ENCODE measurements at places on chromosomes 16 and 17.

DNA sequence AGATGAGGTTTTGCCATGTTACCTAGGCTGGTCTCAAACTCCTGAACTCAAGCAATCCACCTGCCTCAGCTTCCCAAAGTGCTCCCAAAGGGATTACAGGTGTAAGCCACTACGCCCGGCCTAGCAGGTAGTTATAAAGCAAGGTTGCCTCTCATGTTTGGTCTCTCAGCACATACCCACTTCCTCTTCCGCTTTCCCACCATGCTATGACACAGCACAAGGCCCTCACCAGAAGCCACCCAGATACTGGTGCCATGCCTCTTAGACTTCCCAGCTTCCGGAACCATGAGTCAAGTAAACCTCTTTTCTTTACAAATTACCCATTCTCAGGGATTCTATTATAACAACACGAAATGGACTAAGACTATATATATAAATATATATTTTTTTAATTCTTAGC, 143.6 kb downstream of the COPRS start:
- no peak for DNase-seq

DNA sequence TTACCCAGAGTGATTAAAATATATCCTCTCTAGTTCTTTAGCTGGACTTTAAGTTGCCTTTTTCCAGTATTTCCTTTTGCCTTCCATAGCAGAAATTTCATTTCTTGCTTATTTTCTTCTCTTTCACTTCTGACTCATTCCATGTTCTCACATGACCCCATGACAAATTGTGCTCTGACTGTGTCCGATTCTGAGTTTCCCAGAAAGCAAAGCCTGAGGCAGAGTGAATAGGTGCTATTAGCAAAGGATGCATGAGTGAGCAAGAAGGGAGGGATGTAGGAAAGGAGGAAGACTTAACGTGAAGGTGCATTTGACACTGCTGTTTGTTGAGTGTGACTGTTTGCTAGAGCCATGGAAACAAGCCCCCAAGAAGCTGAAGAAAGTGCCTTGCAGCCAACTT, 82.6 kb upstream of the CNTNAP4 start:
- no peak for DNase-seq

DNA sequence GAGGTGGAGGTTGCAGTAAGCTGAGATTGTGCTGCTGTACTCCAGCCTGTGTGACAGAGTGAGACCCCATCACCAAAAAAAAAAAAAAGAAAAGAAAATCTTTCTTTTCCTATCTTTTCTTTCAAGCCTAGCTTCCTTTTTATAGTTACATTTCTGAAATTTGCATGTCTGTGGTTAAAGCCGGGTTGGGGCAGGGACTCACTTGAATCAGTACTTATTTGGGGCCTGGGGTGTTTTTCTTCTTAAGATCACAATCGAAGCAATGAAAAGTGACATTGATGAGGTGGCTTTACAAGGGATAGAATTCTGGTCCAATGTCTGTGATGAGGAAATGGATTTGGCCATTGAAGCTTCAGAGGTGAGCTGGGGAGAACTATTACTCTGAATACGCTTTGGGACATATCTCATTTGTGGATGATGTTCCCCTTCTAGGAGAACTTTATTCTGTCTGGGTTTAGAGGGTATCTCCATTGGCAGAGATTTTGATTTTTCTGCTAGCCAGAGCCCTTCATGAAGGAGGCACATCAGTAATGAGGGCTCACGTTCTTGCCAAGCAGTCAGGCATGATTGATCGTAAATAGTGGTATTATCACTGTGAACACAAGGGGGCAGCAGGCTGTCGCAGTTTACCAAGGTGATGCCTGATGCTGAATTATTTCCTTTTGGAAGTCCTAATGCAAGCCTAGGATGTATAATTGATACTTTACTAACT, 14.3 kb downstream of the KPNB1 start:
- DNase-seq = peak; percentile 38

GRCh38 chr17:83008526-83008925, 70.9 kb upstream of the METRNL start:
- no peak for DNase-seq

- DNase-seq = peak; percentile 25
Measured at GRCh38 chr17:73998653-73999645, 204.5 kb upstream of the RPL38 start.

- no peak for DNase-seq
Measured at GRCh38 chr16:31451681-31452351, 7.5 kb upstream of the ARMC5 start.

DNA sequence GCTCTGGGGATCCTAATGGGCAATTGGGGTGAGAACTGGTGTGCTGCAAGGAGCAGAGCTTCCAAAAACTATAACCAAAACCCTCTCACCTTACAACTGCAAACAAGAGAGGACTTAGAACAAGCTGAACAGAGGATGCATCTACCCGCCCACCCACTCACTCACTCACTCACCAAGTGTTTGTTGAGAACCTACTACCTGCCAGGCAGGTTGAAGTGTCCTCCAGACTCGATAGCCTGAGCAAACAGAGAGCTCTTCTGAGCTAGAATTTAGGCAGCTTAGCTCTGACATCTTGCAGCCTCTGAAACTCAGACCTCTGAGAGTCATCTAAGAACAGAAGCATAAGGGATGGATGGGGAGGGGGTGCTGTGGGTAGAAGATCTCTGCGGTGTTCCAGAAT, 41.2 kb downstream of the CACNG3 start:
- DNase-seq = no peak

- no peak for DNase-seq
Measured at GRCh38 chr16:25177831-25178688, 38.7 kb upstream of the AQP8 start.

- no peak for DNase-seq
Measured at GRCh38 chr16:585351-585750, 4.5 kb upstream of the RAB40C start.

DNA sequence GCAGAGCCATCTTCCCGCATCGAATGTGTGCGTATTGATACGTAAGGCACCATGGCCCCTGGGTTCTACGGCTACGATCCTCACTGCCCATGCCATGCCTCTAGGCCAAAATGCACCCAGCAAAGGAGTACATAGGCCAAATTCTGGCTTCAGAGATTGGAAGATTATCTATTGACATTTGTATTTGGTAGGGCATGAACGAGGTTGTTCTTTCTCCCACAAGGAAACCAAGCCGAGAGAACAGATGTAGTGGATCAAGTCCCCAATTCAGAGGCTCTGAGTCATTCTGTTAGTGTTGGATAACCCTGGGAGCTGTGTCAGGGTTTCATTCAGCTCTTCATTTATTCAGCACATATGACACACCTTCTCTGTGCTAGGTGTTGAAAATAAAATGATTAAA, 36.5 kb downstream of the HOXB1 start:
- DNase-seq = no peak

DNA sequence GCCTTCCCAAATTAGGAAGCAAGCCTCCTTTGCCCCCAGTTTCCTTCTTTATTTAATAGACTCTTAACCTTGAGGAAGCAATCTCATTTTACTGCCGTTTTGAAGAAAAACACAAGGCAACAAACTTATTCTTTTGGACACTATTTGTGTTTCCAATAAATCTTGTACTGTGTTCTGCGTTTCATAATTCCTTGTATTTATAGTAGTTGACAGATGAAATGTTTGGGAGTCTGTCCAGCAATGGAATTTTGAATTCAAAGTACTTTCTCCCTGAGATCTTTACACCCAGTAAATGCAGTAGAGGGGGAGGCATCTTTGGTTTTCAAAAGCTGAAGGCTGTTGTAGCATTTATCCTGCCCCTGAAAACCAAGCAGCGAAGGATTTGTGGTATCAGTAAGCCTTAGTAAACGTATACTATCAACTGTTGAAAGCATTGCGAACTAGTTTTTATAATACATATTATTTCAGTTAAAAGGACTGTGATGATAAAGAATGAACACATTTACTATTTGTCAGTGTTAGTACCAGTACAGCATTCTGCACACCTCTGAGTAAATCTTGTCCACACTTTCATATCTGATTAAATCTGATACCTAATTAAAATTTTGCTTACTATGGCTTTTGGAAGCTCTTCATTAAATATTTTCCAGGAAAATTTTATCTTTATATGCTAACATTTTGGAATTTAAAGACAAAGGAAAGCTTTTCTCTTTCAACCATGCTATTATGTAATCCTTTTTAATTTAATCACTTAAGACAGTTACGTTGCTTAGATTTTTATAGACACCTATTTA, 83.1 kb downstream of the TNRC6C start:
- DNase-seq = no peak

DNA sequence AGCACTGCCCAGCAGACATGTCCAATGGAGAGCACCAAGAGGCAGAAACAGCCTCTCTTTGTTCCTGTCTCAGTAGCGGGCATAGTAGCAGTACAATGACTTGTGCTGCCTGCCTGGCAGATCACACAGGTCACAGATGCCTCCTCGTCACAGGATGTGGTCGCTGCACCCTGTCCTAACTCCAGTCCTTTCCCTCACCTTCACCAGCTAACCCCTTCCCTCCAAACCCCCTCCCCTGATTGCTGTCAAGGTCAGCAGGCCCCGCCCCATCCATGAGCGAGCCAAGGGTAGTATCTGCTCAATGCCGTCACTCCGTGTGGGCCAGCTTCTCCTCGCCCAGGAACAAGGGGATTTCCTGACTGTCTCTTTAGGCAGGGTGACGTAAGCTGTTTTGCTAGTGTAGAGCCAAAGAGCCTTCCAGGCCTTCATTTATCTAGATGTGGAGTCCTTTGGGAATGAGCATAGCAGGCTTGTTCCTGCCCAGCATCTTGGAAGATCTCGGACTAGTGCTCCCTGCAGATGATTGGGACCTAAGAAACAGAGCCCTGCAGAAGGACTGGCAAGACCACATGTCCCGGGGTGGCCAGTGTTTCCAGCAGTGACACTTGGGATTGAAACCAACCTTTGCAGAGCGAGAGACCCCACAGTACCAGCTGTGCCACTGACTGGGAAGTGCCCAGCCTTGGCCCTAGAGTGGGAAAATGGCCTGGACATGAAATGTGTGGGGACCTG, 75.9 kb upstream of the TNRC6C start:
- peak; percentile 95 for DNase-seq

DNA sequence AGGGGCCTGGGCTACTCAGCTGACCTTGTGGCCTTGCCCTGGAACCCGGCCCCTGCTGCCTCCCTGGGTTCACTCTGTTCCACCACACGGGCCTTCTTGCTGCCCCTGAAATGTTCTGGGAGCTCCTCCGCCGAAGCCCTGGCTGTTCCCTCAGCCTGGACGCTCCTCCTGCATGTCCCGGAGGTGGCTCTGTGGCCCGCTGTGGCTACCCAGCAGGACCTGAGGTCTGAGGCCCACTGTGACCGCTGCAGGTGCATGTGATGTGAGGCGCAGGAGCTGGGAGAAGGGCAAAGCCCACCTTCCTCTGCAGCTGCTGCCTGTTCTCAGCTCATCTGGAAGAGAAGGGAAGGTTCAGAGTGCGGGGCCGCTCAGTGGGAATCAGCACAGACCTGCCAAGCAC, 38.9 kb upstream of the ACSF3 start:
- no peak for DNase-seq

DNA sequence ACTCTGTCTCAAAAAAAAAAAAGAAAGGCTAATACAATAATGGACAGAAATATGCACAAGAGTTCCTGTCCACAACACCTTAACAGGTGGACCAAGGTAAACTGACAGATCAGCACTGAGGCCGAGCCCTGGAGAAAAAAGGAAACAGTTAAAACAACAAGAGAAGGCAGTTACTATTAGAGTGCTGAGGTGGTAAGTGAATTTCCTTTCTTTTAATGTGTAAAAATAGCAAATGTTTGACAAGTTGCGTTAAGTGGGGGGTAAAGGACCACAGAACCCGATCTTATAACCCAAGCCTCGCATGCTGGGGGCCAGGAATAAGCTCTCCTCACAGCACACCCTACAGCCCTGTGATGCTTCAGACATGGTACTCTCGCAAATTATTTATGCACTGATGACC, 24.8 kb downstream of the TXNDC11 start:
- no peak for DNase-seq

DNA sequence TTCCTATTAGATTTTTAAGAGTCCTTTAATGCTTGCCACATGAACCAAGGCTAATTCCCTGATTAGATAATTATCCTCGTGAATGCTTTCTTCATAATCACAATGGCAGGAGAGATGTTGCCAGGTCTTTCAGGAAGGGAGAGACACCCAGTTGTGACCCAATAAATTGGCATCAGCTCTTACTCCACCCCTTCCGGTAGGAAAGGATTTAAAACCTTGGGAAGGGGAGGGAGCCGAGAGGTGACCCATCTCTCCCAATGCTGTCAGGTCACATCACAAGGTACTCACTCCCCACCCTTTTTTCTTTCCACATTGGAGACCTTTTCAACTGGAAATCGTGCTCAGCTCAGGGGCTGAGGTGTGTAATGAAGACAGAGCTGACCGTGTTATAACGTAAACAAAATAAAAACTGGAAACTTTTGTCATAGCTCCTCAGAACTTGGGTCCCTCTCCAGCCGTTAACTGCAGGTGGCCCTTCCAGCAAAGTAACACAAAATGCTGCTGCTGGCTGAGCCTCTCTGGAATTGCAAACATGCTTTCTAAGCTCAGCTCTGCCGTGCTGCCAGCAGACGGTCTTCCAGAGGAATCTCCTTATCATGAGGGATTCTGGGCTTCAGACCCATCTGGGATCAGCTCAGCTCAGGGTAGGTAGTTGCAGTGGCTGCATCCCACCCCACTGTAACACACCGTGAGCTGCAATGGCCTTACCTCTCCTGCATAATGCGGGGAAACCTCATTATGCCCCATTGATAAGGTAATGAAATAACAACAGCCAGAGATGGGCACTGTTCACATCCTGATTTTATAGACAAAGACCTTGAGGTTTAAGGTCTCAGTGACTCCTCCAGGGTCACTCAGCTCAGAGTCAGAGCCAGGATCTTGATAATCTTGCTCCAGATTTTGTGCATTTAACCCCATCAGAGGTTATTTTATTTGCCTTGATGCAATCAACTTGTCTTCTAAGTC, 15.6 kb downstream of the TMEM100 start:
- no peak for DNase-seq

Measured in central memory CD8-positive, alpha-beta T cell (primary cell).